ENCODE measurements at places on chromosomes 6 and 20. TPM values are rescaled to one million over a fixed set of nuclear protein-coding genes. Genes with fewer than 3 reads are reported as not detected.

SALL4 gene
- 1.5 TPM for total RNA-seq

IPCEF1 gene
- not detected for total RNA-seq

IFT52 gene
- total RNA-seq: 26.1 TPM

MDFI gene
- total RNA-seq: 7.0 TPM

HLA-DRB5 gene
- total RNA-seq: not detected

CLPSL2 gene
- total RNA-seq: not detected

DDX27 gene
- total RNA-seq: 25.1 TPM

MLIP gene
- total RNA-seq: 0.59 TPM

DPM1 gene
- 81.7 TPM for total RNA-seq

CCR6 gene
- total RNA-seq: not detected

SLA2 gene
- not detected for total RNA-seq

OLIG3 gene
- not detected for total RNA-seq

KIFC1 gene
- total RNA-seq: 75.8 TPM

HSD17B8 gene
- 10.7 TPM for total RNA-seq

KCNK5 gene
- total RNA-seq: 0.15 TPM

TBC1D22B gene
- total RNA-seq: 7.7 TPM

FOXA2 gene
- not detected for total RNA-seq

GINS1 gene
- total RNA-seq: 18.4 TPM

UBE2C gene
- 225 TPM for total RNA-seq

OPRM1 gene
- not detected for total RNA-seq

UTRN gene
- 38.8 TPM for total RNA-seq

RAB44 gene
- total RNA-seq: under 0.01 TPM

ULBP1 gene
- 3.6 TPM for total RNA-seq

BPIFB1 gene
- not detected for total RNA-seq

PAK5 gene
- under 0.01 TPM for total RNA-seq

PPP1R14C gene
- not detected for total RNA-seq

ANGPT4 gene
- total RNA-seq: under 0.01 TPM

SERAC1 gene
- 3.6 TPM for total RNA-seq

CFAP206 gene
- total RNA-seq: 0.17 TPM

SUMO4 gene
- total RNA-seq: not detected

ELOVL2 gene
- total RNA-seq: under 0.01 TPM

SPEF1 gene
- total RNA-seq: 0.15 TPM

PGK2 gene
- total RNA-seq: not detected

Data from bronchus fibroblast of lung (primary cell).